NCI-H1417 (cell line): ENCODE measurements at places on chromosomes 1 and 21.

DNA sequence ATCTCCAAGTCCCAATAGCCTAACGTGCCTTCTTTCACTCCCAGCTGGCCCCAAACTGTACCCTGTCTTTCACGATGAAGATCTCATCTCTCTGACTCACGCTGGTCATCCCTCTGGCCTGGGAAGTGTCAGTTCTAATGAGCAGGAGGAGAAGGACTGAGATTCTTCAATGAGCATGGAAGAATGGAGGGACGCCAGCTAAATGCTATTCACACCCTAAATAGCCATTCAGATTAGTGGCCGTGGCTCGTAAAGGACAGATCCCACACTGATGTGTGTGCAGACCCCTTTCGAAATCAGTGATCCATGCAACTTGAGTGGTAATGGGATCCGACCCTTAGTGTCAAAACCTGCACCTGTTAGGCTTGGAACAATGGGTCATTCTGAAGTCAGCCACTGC, 75.9 kb upstream of the SMYD2 start:
- peak; percentile 12 for DNase-seq

- peak; percentile 23 for DNase-seq
Observed at GRCh38 chr1:97905141-97905940, 15.5 kb downstream of the DPYD start.

- DNase-seq, result peak; percentile 99
Observed at GRCh38 chr1:8706995-8707396, 110.4 kb downstream of the RERE start.

GRCh38 chr1:3673381-3674099, 21.2 kb downstream of the TP73 start:
- DNase-seq, result no peak

GRCh38 chr1:193156117-193156821, 30.1 kb downstream of the B3GALT2 start:
- no peak for DNase-seq

- DNase-seq, result no peak
Observed at GRCh38 chr21:31041295-31042079, 3.2 kb upstream of the KRTAP19-8 start.

GRCh38 chr1:160813215-160813614, 17.2 kb downstream of the LY9 start:
- DNase-seq, result no peak

GRCh38 chr1:70667494-70668170, 256.6 kb downstream of the CTH start:
- no peak for DNase-seq

DNA sequence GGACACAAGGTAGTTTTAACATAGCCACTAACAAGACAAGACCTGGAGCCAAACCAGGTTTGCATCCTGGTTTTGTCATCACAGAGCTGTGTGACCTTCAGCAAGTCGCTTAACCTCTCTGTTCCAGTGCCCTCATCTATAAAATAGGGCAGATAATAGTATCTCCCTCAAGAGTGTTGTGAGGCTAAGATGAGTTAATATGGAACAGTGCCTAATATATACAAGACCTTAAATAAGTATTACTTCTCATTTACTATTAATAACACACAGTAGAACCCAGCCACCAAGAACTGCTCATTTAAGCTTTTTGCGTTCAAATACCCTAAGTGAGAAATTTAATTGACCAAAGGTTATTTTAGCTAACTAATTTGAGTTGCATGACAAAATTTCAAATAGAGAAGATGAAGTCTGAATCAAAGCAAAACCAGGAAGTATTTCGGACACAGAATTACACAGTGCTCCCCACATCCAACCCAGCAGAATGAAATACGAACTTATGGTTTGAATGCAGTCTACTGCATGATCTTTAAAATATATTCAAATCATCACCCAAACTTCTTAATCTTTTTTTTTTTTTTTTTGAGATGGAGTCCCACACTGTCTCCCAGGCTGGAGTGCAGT, 123.9 kb upstream of the KRTAP19-8 start:
- no peak for DNase-seq

DNA sequence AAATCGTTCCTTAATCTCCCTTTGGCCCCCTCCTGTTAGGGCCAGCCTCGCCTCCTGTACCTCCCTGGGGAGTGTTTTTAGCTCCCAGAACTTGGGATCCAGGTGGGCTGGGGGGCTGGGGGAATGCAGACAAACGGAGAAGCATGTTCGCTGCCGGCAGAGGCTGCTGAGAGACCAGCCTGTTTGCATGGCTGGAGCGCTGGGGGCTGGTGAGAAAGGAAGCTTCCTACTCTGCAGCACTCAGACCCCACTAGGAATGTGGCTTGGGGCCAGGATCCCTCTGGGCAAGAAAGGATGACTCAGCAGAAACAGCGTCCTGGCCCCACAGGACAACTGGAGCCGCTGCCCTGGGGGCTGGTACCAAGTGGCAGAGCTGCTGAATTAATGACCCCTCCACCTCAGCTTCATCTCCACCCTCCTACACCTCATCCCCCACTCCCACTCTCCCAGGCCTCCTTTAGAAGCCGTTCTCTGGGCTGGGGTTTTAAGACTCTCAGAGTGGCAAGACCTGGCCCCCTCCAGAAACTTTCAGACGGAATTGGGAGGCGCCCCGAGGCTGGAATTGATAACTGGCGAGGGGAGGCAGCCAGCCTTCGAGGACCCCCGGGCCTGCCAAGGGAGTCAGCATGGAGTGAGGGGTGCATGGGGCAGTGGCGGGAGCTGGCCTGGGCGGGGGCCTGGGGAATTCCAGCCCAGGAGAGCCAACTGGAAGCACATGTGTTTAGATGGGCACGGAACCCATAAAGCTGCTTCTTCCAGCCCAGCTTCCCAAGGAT, 28.5 kb upstream of the EPS8L3 start:
- peak; percentile 69 for DNase-seq

DNA sequence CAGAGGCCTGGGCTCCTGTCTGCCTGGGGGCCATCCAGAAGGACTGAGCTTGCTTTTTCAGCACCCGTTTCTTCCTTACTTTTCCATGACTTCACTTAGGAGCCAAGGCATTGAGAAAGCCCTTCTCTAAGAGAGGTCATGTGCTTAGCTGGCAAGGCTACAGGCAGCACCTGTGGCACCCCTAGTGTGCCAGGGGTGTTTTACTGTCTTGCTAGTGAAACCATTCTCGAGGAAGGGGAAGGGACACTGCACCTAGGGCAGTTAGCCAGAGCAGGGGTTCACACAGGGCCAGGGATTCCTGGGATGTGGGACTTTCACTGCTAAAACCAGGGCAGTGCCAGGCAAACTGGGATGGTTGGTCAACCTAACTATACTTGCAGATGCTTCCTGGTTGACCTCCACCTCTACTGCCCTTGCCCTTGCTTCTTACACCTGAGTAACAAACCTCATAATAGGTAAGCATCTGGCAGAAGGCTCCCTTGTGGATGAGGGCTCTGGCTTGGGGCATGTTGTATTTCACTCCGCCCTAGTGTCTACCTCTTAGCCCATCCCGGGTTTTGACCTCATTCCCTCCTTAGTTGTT, 69.2 kb downstream of the NOS1AP start:
- DNase-seq, result no peak

GRCh38 chr1:62285984-62286785, 33.0 kb downstream of the KANK4 start:
- DNase-seq, result peak; percentile 45

- peak; percentile 48 for DNase-seq
Observed at GRCh38 chr1:240652549-240652948, 40.6 kb upstream of the GREM2 start.

DNA sequence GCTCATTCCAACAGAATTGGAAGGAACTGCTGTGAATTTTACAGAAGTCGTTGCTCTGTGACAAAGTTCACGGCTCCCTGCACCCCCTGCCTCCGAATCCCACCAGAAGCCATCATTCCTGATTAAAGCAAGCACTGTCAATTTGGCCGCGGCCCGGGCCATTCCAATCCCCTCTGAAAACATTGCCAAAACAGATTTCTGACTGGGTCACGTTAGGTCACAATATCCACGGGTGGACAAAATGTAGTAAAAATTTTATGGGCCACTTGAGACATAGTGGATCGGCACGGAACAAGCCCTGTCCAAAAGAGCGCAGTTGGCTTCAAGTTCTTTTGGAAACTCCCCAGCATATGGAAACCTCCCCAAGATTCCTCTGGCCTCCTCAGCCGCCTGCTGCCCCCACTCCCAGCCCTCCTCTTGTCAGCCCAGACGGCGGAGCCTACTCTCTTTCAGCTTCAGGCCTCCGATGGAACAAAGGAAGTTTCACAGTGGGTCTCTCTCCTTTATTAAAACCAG, 67.2 kb upstream of the IFNAR2 start:
- DNase-seq, result no peak

GRCh38 chr1:86765073-86765472, 60.7 kb downstream of the SH3GLB1 start:
- DNase-seq, result no peak

DNA sequence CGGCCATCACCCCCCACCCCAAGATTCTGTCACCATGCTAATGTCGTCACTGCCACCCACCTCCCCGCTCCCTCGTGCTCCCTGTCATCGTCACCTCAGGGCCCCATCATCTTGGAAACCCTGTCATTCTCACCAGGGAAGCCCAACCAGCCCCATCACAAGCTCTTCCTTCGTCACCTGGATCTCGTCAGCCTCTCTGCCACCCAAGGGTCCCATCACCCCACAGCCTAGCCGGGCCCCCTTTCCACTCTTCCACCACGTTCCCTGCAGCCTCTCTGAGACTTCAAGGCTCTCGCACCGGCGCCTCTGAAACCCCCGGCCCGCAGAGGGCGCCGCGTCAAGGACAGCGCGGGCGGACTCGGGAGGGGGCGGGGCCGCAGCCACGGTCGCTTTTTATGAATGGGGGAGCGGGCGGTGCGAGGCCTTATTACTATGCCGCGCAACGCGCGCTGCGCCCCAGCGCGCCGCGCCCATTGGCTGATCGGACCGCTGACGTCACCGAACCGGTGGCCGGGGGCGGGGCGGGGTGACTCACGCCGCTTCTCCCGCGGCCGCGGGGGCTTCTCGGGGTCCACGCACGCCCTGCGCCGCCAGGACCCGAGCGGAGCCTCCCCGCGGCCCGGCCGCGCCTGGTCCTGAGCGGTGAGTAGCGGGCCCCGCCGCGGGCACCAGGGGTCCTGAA, at the start of gene GPR3:
TSS of gene GPR3 (plus strand) at position 527 of the 682 bp plus-strand sequence. CDS start 1,177 bp downstream, outside the sequence.
- peak; percentile 93 for DNase-seq

GRCh38 chr1:212013672-212014071, 21.7 kb downstream of the INTS7 start:
- DNase-seq, result no peak

- no peak for DNase-seq
Observed at GRCh38 chr1:17213148-17213781, 8.3 kb downstream of the PADI1 start.

- DNase-seq, result no peak
Observed at GRCh38 chr1:81950591-81951244, 150.0 kb downstream of the ADGRL2 start.

DNA sequence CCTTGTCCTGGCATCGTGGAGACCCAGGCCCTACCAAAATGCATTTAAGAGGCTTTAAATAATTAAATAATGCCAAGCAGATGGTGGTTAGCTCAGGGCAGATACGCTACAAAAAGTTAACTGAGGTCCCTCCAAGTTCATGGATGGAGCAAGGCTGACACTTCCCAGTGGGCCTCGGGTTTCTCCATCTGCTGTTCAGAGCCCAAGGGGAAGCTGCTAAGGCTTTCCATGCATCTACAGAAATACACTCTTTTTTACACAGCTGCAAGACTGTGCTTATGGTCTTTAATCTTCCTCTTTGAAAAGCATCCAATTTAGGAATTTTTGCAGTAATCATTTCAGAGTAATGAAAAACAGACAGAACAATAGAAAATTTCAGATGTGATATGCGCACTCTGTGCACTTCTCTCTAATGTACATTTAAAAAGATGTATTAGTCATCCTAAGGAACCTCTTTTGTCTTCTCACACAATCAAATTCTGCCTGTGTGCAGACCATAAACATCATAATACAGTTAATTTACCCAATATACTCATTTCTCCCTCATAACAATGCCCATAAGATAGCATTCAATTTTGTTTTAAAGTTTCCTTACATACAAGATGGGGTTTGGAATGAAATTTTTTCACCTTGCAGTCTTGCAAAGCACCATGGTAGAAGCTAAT, 173.2 kb upstream of the ATP1B1 start:
- no peak for DNase-seq

GRCh38 chr1:206430031-206430983, 40.0 kb upstream of the IKBKE start:
- DNase-seq, result no peak

GRCh38 chr1:88296642-88297041, 387.4 kb upstream of the PKN2 start:
- no peak for DNase-seq

DNA sequence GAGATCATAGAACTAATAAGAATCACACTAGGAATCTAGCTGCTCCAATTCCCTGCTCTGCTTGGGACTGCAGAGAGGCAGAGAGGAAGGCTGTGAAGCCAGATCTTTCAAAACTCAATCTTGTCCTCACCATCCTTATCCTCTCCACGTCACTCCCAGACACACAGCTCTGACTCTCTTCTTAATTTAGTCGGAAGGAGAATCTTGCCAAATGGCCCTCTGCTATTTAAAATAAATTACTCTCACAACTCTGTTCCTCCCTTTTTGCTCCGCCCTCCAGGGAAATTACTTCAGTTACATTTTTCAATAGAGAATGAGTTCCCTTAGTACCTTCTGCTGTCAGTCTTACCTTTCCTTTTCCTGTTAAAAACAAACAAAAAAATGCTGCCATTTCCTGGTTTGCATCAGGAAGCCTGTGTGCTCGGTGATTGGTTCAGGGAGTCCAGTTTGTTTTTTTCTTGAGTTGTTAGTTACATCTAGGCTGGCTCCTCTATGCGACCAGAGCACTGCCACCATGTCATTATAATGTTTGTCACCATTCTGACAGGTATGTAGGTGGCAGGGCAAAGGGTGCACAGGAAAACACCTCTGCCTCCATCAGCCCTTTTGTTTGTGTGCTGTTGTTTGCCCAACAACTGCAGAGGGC, 80.1 kb downstream of the FCRL5 start:
- peak; percentile 20 for DNase-seq

GRCh38 chr1:56229186-56229585, 350.2 kb downstream of the PLPP3 start:
- DNase-seq, result peak; percentile 1

DNA sequence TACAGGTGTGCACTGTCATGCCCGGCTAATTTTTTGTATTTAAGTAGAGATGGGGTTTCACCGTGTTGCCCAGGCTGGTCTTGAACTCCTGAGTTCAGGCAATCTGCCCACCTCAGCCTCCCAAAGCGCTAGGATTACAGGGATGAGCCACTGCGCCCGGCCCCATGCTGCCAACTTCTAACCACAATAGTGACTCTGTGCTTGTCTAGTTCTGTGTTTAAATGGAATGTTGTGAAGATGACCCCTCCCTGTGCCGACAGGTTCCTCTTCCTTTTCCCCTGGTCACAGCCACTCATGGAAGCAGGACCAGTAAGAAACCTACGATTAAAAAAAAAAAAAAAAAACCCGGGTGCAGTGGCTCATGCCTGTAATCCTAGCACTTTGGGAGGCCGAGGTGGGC, 4.7 kb downstream of the MAP1LC3C start:
- no peak for DNase-seq
